ENCODE measurements at places on chromosomes 4 and X.

DNA sequence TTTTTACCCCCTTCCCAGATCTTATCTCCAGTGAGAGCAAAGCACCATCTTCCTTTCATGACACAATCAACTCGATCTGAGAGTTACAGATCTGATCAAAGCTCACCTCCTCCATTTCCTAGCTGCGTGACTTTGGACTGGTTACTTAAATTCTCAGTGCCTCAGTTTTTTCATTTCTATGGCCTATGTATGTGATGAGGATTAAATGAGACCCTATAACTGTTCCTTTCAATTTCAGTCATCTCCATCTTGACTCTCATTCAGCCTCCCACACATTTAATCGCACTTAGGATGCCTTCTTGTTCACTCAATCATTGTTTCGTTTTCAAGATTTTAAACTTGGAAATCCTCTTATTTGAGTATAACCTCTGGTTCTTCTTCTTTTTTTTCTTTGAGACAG is 20.1 kb upstream of the CXCR3 start:
- DNase-seq = no peak

DNA sequence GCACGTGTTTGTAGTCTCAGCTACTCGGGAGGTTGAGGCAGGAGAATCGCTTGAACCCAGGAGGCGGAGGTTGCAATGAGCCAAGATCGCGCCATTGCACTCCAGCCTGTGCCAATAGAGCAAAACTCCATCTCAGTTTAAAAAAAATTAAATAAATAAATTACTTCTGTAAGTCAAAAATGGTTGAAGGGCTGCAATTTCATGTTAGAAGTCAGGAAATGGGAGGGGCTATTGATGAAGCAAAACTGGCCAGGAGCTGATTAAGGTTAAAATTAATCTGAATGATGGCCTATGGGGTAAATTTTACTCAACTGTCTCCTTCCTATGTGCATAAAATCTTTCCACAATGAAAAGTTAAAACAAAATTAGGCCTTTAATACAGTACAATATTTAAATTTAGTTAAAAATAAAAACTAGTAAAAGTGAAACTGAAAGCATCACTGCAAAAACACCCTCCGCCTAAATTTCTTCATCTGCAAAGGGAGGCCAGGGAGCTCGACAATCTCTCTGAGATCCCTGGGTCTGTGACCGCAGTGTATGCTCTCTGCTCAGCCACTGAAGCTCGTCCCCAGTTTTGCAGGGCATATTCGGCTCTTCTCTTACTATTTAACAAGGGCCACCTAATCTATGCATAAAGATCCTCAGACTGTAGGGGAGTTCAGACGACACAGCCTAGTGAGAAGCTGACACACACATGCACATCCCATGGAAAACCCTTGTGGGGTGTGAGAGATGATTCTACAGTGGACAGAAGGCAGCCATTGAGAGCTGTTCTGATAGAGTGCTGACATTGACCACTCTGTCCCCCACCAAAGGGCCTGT is 57.2 kb downstream of the IRF2 start:
- DNase-seq = no peak

DNA sequence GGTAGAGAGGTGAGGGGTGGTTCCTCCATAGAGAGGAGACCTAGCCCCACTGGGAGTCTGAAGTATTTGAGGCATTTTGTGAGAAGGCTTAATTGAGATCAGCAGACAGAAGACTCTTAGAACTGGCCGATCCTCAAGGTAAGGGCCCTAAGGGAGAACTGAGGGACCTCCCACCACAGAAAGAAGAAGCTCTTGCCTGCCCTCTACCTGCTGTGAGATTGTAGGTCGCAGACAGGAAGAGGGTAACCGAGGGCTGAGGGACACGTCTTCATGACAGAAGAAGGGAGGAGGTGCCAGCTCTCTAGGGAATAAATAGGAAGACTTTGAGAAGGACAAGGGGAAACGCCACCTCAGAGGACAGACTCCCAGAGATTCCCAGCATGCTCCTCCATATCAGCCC is 24.1 kb upstream of the MAGEC1 start:
- DNase-seq = no peak

DNA sequence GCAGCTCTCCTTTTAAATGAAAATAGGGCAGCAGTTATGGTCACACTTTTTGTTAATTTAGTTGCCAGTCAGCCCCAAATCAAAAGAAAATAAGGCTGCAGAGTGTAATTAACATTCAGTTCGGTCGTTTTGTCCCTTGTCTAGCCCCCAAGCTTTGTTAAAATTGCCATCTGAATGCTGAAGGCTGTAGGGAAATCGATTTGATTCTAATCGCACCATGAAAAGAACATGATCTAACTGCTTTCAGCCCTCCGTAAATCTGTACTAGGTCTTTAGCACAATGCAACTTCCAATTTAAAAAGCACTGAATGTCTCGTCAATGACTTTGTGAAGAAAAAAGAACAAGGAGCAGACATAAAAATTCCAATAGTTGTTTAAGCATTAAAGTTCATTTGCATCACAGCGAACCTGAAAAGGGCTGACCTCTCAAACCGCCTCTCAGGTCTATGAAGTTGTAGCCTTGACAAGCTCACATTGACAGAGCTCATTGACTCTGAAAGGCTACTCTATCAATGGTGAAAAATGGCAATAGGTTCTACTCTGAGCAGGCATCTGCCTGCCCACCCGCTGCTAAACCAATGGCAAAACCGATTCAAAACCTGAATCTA is 48.9 kb downstream of the CHIC2 start:
- DNase-seq = no peak

DNA sequence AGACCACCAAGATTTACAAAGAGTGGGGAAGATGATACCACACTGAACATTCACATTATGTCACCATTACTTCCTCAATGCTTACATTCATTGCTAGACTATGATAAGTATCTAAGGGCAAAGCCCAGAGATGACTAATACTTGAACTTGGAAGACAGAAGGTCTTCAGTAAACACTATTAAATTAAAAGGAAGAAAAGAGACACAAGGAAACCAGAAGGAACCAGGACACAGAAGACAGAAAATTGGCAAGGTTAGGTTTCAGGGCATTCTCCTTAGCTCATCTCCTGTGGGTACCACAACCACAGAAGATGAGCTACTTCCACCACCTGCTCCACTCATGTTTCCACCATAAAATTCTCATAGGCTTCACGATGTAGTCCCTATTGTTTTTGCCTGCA is 64.9 kb downstream of the NLGN4X start:
- DNase-seq = no peak

- peak; percentile 36 for DNase-seq
Measured at GRCh38 chr4:77044461-77045150, 31.2 kb downstream of the CCNI start.

DNA sequence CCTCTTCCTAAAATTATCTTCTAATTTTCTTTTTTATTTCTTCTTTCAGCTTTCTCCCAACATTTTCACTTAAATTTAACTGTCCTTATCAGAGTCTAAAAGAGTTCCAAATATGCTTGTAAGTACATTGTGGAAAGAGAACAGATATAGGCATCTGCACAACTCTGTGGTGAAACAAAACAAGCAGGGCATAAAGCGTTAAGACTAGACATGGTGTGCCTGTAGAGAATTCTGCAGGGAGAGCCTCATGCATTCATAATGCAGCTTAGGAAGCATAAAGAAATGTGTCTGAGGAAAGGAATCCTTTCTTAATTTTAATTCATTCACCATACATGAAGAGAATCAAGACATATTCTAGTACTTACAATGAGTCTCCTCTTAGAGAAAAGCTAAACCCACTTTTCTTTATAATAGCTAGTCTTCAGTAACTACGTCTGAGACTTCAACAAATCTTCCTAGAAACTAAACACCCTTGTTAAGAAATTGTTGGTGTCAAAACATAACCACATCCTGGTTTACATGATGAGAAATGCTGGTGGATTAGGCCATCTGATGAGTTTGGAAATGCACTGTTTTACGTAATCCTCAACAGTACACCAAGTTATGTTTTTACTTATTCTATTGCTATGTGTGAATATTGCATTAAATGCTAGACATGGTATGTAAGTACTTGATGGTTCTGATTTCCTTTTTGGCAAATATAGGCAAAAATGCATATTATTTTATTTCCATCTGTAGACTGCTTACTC is 307.8 kb upstream of the GIMD1 start:
- no peak for DNase-seq

DNA sequence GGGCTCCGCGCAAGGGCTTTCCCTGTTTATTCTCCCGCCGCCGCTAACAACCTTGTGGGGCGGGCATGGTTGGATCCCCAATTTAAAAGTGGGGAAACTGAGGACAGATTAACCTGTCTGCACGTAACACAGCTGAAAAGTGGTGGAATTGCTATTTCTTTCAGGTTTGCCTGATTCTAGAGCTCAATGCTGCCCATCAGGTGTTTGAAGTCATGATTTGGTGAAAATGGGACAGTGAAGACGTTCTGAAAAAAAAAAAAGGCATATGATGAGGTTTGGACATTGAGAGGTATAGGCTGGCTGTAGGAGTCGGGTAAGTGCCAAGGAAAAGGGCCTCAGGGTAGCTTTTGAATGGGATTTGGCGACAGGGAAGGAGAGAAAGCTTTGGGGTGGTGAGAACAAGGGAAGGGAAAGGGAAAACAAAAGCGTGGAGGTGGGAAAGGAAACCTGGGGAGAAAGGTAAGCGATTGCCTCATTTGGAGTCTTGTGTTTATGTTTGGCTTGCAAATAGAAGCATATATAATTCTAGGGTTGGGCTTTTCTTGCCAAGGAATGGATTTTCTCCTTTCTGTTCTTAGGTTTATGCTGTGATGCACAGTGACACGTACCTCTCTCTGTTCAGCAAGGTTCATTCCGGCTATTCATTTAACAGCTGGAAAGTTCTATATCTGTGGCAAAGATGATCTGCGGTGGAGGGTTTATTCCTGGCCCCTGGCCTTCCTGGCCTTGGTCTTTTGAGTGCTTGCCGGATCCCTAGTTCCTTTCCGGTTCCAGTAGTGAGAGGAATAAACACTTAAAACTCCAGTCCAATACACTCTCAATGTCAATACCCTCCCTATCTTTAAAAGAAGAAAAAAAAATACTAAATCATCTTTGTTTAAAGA is 2.4 kb upstream of the STIM2 start:
- no peak for DNase-seq

GRCh38 chr4:70734971-70735370 is 13.2 kb downstream of the RUFY3 start:
- no peak for DNase-seq

- no peak for DNase-seq
Measured at GRCh38 chr4:59938166-59938565, 1262.0 kb upstream of the ADGRL3 start.

DNA sequence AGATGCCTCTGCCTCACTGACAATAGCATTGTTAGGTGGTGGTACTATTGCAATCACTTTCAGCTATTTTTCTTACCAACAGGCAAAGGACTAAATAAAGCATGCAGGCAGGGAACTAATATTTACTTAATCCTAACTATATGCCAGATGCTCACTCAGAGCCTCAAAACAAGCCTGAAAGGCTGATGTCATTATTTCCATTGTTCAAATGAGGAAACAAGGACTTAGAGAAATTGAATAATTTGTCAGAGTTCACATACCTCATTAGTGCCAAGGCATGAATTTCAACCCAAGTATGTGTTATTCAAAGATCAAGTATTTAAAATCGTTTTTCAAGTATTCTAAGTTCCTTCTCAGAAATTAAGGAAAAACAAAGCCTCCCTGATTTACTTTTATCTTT is 374.9 kb upstream of the TECRL start:
- no peak for DNase-seq

DNA sequence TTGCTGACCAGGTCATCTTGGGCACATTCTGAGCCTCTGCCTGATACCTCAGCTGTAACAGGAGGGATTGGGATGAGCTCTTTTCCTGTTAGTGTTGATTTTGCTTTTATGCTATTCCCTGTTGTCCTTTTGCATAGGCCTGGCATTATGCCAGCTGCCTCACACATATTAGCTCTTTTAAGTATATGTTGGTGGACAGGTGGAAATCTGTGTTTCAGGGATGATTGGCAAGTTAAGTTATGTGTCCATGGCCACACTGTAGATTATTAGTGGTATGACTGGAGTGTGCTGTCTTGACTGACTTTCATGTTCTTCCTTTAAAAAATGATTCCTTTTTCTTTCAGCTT is 28.9 kb downstream of the NSD2 start:
- DNase-seq = no peak

GRCh38 chrX:1506916-1507315 is 30.1 kb downstream of the P2RY8 start:
- no peak for DNase-seq

GRCh38 chr4:16617435-16617834 is 281.0 kb downstream of the LDB2 start:
- DNase-seq = no peak

- no peak for DNase-seq
Measured at GRCh38 chr4:156188596-156188995, 234.9 kb upstream of the CTSO start.

- no peak for DNase-seq
Measured at GRCh38 chr4:133316909-133317308, 167.8 kb downstream of the PCDH10 start.

DNA sequence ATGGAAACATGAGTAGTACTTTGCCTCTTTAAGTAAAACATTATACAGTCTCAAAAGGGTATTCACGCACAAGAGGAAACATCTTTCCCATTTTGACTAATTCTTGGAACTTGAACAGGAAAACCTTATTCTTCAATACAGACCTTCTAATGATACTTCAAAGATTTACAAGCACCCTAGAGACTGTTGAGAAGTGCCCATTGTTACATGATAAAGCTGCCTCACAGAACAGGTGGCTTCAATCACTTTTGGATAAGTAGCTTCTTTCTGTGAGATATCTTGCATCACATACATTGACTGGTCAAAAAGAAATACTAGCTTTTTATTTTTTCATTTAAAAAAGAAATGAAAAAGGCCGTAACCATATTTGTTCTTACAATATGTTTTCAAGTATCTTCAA is 219.4 kb downstream of the EPHA5 start:
- DNase-seq = no peak

DNA sequence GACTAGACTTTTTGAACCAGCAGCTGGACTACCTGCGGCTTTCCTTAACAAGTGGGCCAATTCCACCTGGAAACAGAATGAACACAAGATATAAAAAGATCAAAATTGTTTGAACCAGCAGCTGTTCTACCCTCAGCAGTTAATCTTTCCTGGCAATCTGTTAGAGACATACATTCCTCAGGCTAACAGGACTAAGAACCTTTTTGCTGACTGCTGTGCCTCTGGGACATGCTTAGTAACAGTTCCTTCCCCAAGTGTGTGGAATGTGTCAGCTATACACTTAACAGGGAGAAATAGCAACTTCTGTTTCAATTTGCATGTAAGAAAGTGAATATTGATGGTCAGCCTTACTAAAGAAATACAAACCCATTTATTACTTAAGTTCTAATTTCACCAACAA is 554.4 kb downstream of the ARAP2 start:
- no peak for DNase-seq

DNA sequence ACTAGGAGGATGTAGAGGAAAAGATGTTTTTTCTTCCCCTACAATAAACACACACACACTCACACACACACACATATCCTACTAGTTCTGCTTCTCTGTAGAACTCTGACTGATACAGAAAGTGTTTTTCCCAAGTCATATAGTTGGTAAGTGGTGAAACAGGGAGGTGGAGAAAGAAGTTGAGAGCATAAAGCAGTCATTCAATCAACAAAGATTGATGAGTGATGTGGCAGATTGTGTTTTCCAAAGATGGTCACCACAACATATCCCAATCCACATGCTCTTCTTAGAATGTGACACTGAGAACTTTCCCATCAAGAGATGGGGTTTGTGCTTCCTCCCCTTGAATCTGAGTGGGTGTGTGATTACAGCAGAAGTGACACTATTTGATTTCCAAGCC is 123.4 kb upstream of the ATP6AP2 start:
- no peak for DNase-seq

- DNase-seq = no peak
Measured at GRCh38 chrX:45850775-45851433, 650.2 kb upstream of the DIPK2B start.
